ENCODE measurements at places on chromosomes 16 and 17. TPM values are rescaled to one million over a fixed set of nuclear protein-coding genes. Genes with fewer than 3 reads are reported as not detected.

Gene RND2
- not detected for total RNA-seq

Gene MFAP4
- total RNA-seq, result 47.1 TPM

Gene ABI3
- total RNA-seq, result 0.36 TPM

Gene PRKCB
- total RNA-seq, result not detected

Gene ZNF19
- total RNA-seq, result 0.16 TPM

Gene ABAT
- total RNA-seq, result 2.8 TPM

Gene CHST4
- not detected for total RNA-seq

Gene KRT20
- total RNA-seq, result not detected

Gene FBXL16
- 2.9 TPM for total RNA-seq

Gene INTS2
- 7.8 TPM for total RNA-seq

Gene HS3ST3B1
- total RNA-seq, result 4.0 TPM

Gene GCGR
- total RNA-seq, result not detected

Gene CCNF
- 9.0 TPM for total RNA-seq

Gene KCNJ18
- not detected for total RNA-seq

Gene ST6GALNAC1
- 0.54 TPM for total RNA-seq

Gene RDM1
- not detected for total RNA-seq

Gene FBXW10
- total RNA-seq, result not detected

Gene SCO1
- 25.3 TPM for total RNA-seq

Gene AARSD1
- total RNA-seq, result 23.5 TPM

Gene MEIOB
- 0.18 TPM for total RNA-seq

Gene PTX4
- not detected for total RNA-seq

Gene CES5A
- total RNA-seq, result not detected

Gene KRTAP3-1
- not detected for total RNA-seq

Gene SLC6A2
- total RNA-seq, result not detected

Gene TAOK1
- total RNA-seq, result 37.4 TPM

Gene LPO
- not detected for total RNA-seq

Gene ZP2
- not detected for total RNA-seq

Gene SLC22A31
- 22.8 TPM for total RNA-seq

Gene ADAT1
- total RNA-seq, result 27.5 TPM

Data from cardiac atrium fibroblast (primary cell).